ENCODE measurements at places on chromosomes 11 and 22.

DNA sequence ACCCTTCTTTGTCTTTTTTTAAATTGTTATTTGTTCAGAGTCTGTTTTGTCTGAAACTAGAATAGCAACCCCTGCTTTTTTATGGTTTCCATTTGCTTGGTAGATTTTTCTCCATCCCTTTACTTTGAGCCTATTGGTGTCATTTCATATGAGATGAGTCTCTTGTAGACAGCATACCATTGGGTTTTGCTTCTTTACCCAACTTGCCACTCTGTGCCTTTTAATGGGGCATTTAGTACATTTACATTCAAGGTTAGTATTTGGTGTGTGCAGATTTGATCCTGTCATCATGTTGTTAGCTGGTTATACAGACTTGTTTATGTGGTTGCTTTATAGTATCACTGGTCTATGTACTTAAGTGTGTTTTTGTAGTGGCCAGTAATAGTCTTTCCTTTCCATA, 28.0 kb downstream of the CCDC15 start:
- no peak for DNase-seq

DNA sequence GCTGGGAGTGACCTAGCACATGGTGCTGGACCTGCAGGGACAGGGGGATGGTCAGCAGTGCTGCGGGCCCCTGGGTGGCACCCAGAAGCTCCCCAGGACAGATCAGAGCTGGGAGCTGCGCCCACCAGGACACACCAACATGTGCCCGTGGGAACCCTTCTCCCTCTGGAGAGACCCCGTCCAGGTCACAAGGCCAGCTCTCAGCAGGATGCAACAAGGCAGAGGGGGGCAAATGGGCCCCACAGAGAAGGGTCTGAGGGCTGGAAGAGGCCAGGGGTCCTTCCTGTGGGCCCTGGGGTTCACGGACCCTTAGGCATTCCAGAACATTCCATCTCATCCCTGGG, 6.2 kb downstream of the DUSP8 start:
- no peak for DNase-seq

DNA sequence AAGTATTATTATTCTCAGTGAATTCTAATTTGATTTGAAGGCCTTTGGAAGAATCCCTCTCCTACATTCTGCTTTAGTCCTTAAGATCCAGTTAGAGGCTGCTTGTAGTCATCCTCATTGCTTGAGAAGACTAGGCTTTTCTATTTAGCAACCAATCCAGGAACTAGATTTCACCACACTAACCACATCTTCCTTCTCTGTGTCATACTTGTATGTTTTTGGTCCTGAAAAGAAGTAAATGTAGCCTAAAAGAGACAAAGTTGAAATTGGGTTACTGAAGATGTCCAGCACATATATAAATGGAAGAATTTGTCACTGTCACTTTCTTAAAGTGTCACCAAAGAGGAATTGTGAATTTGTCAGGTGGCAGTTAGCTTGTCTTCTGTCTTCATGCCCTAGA, 46.6 kb upstream of the MMP7 start:
- no peak for DNase-seq

DNA sequence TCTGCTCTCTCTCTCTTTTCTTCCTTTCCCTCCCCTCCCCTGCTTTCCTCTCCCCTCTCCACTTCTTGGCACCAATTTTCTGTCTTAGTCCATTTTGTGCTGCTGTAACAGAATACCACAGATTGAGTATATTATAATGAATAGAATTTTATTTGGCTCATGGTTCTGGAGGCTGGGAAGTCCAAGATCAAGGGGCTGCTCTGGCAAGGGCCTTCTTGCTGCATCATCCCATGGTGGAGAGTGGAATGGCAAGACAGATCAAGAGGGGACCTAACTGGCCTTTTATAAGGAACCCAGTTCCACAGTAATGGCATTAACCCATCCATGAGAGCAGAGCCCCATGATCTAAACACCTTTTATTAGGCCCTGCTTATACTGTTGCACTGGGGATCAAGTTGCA, 44.5 kb downstream of the ST3GAL4 start:
- no peak for DNase-seq

GRCh38 chr11:18230859-18231258, 5.7 kb downstream of the SAA4 start:
- DNase-seq, result no peak

GRCh38 chr22:31764785-31765184, 11.0 kb downstream of the DEPDC5 start:
- DNase-seq, result no peak

DNA sequence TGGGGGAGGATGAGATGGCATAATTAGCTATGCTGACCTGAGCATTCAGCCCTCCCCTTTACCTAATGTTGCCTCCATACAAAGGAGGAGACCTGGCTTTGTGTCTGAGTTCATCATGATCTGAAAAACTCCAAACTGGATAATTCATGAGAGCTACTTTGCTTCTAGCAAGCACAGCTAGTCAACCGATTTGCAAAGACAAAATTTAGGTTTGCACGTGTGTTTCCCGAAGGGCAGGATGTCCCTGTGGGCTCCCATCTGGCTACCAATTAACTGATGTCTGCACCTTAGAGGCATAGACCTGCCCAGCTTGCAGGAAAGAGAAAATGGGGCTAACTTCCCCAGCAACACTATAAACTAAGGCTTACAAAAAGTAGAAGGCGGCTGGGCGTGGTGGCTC, 42.2 kb upstream of the POU2AF1 start:
- DNase-seq, result no peak

DNA sequence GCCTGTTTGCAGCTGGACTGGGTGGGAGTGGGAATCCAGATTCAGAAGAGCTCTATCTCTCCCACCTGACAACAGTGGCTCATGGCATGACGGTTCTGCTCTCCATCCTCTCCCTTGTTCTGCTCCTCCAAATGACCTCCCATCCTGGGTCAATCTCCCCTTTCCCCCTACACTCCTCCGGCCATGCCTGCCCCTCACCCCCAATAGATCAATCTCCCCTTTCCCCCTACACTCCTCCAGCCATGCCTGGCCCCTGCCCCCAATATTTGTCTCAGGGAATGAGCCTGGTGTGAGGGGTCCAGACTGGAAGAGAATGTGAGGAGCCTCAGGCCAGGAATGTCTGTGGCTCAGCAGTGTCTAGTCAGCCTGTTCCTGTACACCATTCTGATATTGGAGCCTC, 30.9 kb upstream of the RIC3 start:
- no peak for DNase-seq

DNA sequence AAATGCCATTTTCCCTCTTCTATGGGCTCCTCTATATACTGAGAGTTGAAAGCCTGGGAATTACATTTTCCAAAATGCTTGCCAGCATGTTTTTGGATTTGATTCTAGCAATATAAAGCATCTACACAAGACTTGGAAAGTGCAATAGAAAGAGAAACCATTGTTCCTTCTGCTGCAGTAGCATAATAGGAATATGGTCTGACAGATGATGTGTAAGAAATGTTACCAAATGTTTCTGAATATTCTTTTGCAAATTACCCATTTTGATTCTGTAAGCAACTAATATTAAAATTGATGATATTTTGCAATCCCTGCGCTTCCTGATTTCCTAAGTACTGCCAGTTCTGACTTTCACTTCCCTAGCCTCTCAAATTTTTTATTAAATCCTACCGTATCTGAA, 61.6 kb downstream of the CASP12 start:
- no peak for DNase-seq

DNA sequence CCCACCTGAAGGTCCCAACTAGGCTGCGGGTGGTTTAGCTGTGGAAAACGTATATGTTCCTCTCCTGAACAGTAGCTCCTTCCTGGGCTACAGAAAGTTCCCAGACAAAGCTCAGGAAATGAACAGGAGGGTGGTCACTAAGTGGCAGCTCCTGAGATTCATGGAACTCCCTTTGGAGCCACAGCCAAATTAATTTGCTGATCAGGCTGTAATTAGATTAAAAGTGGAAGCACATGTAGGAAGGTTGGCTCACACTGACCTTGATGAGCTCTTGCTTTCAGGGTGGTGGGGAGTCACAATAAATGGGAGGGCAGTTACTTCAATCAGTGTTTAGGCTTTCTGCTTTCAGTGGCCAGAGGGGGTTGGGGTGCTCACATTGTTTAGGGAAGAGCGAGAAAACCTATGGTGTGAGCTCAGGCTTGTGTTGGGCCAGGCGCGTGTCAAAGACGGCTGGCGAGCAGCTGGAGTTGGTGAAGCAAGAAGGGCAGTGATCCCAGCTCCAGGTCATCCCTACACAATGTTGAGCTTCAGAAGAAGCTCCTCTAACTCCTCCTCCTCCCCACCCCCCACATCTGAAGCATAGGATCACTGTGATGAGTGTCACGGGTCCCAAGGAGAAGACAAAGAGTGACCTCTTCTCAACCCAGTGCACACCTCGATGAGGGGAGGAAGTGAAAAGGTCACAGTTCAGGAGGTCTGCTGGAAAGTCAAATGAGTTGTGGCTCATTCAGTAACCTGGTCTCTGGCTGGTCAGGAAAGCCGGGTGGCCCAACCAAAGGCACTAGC, 42.5 kb downstream of the CLPB start:
- no peak for DNase-seq

DNA sequence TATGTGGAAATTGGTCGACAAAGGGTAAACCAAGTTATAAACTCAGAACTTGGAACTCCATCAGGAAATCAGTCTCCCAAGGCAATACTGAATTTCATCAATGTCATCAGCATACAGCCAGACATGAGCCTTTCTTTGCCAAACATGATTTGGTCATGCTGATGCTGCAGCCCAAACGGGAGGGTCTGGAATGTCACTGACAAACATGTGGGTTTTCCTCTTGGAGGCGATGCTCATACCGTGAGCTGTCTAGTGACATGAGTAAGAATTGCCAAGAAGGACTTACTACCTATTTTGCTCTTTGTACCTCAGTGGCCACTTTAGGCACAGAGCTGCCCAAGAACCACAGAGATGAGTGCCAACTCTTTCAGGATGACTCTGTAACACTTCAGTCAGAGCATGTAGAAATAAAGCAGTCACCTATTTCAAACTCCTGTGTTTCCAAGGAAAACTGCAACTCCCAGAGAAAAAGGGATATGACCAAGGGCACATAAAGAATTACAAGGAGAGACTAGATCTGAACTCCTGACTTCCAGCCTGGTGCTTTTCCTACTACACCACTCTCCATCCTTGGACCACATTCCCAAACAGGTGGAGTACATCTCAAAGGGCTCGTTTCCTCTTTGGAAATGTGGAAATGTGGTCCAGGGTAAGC, 24.3 kb upstream of the MRGPRX2 start:
- DNase-seq, result no peak

- no peak for DNase-seq
These were observed 420.5 kb upstream of the NARS2 start for GRCh38 chr11:78995171-78995570.

DNA sequence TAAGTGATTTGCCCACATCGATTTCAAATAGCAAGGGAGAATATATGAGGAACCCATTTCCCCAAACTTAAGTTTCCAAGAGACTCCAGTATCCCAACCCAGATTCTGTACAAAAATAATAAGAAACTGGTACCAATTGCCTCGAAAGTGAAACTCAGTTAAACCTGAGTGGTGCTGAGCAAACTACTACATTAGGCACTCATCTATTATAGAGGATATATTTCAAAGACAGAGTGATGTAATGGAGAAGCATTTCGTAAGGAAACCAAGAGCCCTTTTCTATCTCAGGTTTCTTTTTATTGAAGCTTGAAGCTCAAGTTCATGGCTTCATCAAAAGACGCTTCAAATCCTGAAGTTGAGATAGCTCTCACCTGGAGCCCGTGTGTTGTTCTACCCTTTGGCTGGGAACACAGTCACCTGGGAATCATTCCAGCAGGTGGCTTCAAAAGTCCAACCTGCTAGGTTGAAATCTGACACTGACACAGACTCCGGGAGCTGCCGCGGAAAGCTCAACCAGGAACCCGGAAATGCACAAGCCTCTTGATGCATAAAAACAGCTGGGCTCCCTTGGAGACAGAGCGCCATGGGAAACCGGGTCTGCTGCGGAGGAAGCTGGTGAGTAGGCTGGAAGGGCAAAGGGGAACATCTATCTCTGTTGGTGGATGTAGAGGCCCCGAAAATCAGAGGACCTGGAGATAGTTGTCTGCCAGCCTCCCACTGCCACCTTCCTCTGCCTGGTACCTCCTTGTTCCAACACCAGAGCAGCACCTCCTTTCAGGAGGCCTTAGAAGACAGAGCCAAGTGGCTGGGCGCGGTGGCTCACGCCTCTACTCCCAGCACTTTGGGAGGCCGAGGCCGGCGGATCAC, at the start of gene C11orf52:
C11orf52 (plus strand) TSS at position 524 of the 867 bp plus-strand sequence; CDS start at position 584, 60 bp downstream.
- DNase-seq, result peak; percentile 98

- no peak for DNase-seq
These were observed 9.0 kb downstream of the PAMR1 start for GRCh38 chr11:35516403-35516802.

DNA sequence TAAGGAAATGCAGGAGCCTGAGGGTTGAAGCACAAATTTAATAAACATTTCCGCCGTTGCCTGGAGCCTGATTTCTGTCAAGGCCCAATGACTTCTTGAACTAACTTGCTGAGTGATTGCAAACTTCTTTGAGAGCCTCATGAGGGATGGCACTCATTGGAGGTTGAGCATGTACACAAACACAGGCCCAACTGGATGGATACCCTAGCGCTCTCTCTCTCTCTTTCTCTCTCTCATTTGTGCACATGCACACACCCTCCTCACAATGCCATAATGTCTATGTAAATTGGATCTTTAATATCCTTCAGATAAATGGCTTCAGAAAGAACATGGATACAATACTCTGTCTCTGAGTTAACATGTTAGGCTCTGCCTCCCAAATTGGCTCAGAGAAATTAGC, 597.7 kb upstream of the CADM1 start:
- DNase-seq, result no peak

- no peak for DNase-seq
These were observed 63.6 kb upstream of the EMID1 start for GRCh38 chr22:29142116-29142515.

DNA sequence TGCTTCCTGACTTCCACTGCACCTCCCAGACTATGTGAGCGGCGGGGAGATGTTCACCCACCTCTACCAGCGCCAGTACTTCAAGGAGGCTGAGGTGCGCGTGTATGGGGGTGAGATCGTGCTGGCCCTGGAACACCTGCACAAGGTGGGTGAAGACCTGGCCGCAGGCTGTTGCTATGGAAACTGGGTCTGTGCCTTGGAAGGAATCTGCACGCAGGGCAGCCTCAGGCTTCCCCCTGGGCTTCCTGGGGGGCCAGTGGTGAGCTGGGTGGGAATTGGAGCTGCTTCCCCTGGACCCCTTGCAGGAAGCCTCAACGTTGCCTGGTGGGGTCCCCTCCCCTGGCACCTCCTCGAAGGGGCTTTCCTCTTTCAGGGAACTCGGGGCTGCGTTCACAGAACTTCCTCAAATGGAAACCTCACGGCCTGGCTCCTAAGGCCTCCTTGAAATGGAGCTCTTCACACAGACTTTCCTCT, 1.5 kb downstream of the RPS6KA4 start:
- DNase-seq, result no peak

DNA sequence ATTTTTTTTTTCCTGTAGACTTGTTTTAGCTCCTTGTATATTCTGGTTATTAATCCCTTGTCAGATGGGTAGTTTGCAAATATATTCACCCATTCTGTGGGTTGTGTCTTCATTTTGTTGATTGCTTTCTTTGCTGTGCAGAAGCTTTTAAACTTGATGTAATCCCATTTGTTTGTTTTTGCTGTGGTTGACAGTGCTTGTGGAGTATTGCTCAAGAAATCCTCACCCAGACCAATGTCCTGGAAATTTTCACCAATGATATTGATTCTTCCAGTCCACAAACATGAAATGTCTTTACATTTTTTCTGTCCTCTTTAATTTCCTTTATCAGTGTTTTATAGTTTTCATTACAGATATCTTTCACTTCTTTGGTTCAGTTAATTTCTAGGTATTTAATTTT, 55.6 kb upstream of the MRGPRX1 start:
- DNase-seq, result no peak

- DNase-seq, result no peak
These were observed 2.8 kb downstream of the SIAE start for GRCh38 chr11:124670732-124671131.

- no peak for DNase-seq
These were observed 23.7 kb upstream of the SLC35F2 start for GRCh38 chr11:107882095-107882820.

Data from NCI-H2081 (cell line).